RPMI7951 (cell line): ENCODE measurements at places on chromosomes 11 and 22. TPM values are rescaled to one million over a fixed set of nuclear protein-coding genes. Genes with fewer than 3 reads are reported as not detected.

- peak; percentile 60 for DNase-seq
These were observed 188.6 kb downstream of the HIPK3 start for GRCh38 chr11:33445761-33446161.

- no peak for DNase-seq
These were observed 31.7 kb upstream of the DRD2 start for GRCh38 chr11:113506893-113507292.

GRCh38 chr11:10017911-10018310 lies 276.1 kb downstream of the SBF2 start:
- no peak for DNase-seq

GRCh38 chr22:49826603-49827270 lies 936 bp downstream of the BRD1 start:
- DNase-seq: peak; percentile 40

DNA sequence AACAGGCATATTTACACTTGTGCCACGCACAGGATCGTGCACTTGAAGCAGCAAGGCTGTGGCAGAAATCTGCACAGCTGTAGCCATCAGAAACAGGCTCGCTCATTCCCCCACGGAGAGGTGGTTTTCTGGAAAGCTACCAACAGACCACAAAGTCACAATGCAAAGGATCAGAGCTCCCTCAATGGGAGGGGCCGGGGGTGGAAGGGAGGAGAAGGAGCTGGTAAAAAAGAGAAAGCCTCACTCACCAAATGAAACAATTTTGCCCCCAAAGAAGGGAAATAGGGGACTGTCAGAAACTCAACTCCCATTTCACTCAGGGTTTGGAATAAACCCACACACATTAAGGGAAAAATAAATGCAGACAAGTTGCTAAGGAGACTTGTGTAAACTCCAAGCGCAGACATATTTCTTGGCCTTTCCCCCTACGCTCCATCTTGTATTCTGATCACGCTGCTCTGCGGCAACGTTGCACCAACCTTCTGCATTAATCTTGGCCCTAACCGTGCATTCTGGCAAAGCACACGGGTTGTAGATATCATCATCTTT lies 43.2 kb upstream of the BLID start:
- peak; percentile 93 for DNase-seq

- peak; percentile 23 for DNase-seq
These were observed 36.4 kb downstream of the RAB30 start for GRCh38 chr11:83035070-83035854.

GRCh38 chr22:24087071-24087795 lies 76.1 kb downstream of the CABIN1 start:
- no peak for DNase-seq

DNA sequence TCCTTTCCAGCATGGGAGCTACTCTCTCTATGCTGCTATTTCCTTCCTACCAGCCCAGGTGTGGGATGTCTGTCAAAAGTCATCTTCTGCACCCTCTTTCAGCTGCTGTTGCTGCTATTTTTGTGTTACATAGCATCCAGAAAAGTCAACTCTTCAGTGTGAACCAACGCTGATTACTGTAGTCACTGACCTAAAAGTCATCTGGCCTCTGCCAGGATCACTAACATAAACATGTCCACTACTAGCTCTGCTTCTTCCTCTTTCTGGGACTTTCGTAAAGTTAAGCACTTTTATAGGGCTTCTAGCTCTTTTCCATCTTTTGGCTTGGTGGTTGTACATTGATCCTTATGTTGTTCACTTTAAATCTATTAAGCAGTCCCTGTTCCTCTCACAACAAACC lies 90.2 kb upstream of the CARD18 start:
- no peak for DNase-seq

DNA sequence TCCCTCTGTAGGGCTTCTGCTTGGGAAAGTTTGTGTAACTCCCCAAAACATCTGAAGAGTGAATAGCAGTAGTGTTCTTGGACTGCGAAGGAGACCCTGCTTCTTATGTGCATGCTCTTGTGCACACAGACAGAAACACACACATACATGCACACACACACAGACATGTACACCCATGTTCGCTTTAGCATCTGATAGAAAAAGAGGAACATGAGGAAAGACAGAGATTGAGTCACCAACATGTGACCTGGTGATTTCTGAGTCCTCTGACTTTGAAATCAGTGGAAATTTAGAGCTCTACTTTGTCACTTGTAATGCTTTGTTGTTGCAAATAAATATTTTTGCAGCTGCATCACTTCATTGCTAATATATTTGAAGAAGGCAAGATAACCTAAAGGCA lies 23.8 kb downstream of the CD44 start:
- no peak for DNase-seq

DNA sequence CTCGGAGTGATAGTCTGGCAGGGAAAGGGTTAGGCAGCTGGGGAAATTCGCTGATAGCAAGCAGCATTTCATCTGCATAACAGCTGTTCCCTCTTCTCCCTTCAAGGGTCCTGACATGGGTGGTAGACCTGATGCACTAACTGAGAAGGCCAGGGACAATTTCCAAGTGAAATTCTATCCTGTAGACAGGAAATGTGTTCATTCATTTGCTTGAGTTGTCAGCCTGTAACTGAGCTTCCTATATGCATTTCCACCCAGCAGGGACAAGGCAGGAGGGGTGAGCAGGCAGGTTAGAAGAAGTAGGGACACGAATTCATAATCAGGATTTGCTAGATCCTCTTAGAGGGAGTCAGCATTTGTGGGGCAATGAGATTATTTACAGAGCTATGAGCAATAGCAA lies 154.3 kb upstream of the NCAM1 start:
- no peak for DNase-seq

- DNase-seq: no peak
These were observed 13.9 kb downstream of the LRRC32 start for GRCh38 chr11:76656571-76657081.

DNA sequence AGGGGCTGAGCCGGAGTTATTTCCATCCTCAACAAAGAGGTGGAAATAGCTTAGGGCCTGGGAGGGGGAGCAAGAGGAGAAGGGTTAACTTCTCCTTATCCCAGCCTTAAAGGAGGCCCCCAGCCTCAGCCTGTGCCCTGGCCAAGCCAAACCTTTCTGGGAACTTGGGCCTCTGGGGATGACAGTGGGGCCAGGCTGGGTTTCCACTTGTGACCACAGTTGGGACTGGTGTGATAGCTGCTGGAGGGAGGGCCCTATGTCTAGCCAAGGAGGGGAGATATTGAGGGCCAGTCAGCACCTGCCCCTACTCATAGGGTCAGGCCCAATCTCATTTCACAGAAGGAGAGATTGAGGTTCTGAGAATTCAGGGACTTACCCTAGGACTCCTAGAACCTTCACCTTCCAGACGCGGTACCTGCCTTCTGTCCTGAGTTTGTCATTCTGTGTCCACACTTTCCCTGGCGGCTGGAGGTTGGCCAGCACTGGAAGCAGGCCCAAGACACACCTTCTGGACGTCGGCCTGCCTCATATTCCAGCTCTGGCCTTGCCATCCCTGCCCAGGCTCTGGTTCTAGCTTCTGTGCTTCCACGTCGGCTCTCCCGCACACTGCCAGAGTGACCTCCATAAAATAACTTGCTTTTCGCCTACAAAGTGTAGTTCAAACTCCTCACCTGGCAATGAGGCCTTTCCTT lies 3.1 kb downstream of the RELT start:
- no peak for DNase-seq

DNA sequence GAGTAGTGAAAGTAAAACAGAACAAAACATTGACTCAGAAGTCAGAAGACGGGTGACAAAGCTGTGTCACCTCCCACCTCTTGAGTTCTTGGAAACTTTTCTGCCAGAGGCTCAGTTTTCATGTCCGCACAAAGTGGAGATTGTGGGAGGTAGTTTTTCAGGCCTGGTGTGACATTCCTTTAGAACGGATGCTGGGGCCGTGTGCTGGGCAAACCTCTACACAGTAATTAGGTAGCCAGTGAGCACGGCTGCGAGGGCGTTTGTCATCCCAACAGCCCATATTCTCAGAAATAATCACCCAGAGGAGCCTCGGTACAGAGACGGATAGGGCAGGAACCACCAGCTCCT lies 1054.4 kb downstream of the TBC1D22A start:
- no peak for DNase-seq

DNA sequence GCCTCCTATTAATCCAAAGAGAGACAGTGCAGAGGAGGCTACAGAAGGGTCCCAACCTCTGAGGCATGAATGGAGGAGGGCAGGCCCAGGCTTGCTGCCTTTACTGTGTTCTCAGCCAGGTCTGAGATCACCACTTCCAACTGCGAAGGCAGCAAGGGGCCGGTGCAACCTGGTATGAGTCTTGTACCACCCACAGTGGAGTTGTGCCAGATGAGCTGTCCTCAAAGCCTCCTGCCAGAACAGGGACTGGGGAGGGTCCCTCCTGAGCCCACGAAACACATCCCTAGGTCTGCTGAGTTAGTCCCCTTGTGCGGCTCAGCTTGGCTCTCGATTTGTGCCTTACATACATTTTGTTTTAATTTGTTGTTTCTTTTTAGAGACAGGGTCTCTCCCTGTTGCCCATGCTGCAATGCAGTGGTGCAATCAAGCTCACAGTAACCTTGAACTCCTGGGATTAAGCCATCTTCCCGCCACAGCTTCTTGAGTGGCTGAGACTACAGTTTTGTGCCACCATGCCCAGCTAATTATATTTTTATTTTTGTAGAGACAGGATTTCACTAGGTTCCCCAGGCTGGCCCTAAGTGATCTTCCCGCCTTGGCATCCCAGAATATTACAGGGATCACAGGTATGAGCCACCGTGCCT lies 9.3 kb downstream of the MIF start:
- DNase-seq: no peak

DNA sequence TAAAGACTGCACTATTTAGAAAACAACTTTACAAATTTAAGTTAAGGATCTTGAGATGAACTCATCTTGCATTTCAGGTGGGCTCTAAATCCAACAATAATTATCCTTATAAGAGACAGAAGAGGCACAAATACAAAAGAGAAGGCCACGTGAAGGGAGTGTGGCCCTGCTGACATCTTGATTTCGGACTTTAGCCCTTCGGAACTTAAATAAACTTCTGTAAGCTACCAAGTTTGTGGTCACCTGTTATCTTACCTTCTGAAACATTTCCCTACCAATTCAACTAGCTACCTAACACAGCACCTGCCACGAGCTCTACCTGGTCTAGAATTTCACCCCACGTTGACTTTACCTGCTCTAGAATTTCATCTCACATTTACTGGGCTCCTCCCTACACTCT lies 42.9 kb upstream of the ARHGAP32 start:
- no peak for DNase-seq

PTGDR2 gene
- not detected in 2 replicates for total RNA-seq

MAJIN gene
- total RNA-seq: not detected in 2 replicates

EIF3F gene
- total RNA-seq: 207 and 216 TPM in 2 replicates
